ENCODE measurements at places on chromosomes 6 and 20.

DNA sequence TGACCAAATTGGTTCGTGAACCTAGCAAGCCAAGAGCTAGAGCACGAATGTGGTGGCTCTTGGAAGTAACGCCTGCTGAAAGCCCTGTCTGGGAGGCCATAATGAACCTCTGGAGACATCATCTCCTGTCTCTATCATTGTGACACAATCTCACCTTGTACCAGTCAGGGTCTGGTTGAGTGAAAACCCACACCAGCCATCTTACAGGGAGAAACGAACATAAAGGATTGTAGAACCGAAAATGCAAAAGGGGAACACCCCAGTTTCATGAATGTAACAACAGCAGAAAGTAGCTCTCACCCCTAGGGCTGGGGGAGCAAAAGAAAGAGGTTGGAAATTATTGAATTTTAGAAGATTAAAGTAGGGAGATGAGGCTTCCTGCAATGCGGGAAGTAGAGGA lies 50.9 kb upstream of the TAB2 start:
- no peak for DNase-seq

DNA sequence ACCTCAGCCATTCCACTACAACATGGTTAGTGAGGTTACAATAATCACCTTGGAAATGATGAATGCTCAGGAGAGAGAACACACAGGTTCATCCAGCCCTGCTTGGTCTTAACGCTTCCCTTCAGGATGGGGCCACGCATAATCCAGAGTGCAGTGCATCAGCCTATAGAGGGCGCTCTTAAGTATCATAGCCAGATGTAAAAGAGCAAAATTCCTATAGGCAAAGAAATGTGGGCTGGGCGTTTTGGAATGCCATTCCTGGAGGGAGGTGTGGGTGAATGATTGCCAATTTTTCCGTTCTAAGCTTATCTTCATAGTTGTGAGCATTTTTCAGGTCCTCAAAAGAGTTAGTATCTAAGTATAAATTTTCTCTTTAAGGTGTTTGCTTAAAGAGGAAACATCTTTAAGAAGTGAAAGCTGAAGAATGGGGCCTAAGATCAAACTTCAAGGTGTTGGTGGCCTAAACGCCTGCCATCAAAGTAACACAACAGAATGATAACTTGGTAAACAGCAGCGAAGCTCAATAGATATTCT lies 1.8 kb downstream of the RIPOR2 start:
- DNase-seq, result no peak

- DNase-seq, result no peak
Measured at GRCh38 chr20:62924442-62925075, 1.7 kb downstream of the DIDO1 start.

DNA sequence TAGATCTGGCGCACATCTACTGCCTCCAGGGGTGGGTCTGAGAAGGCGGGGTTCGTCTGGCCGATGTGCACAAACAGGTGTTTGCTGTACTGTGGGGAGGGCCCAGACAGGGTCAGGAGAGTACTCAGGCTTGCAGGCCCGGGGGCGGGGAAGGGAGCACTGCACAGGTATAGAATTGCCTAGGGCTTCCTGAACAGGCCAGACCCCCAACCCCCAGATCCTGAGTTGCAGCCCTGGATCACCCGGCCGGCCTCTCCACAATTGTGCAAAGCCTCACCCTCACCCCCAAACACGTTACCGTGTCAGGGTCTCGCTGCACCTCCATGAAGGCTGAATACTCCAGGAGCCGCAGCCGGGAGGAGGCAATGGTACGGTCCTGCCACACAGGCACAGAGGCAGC lies 7.8 kb downstream of the RPL10A start:
- DNase-seq, result no peak

- DNase-seq, result no peak
Measured at GRCh38 chr6:165605901-165606739, 56.9 kb downstream of the PDE10A start.

GRCh38 chr6:169386411-169387057 lies 132.9 kb upstream of the THBS2 start:
- DNase-seq, result no peak

GRCh38 chr6:81148751-81149150 lies 603.7 kb downstream of the TENT5A start:
- no peak for DNase-seq

GRCh38 chr6:4210629-4211419 lies 75.4 kb upstream of the ECI2 start:
- DNase-seq, result peak; percentile 30

DNA sequence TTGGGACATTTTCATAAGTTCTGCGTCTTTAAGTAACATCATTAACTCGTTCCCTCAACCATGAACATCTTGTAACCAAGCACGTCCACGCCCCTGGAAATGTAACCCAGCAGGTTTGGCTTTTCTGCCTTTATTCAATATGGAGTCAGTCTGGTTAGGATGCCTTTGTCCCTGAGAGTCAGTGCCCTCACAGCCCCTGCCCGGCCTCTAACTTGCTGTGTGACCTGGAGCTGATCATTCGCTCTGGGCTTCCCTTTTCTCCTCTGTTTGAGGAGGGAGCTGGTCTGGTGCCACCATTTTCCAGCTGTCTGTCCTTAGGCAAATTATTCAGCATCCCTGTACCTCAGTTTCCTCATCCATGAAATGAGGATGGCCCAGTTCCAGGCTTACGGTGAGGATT lies 26.5 kb upstream of the ANGPT4 start:
- DNase-seq, result no peak

DNA sequence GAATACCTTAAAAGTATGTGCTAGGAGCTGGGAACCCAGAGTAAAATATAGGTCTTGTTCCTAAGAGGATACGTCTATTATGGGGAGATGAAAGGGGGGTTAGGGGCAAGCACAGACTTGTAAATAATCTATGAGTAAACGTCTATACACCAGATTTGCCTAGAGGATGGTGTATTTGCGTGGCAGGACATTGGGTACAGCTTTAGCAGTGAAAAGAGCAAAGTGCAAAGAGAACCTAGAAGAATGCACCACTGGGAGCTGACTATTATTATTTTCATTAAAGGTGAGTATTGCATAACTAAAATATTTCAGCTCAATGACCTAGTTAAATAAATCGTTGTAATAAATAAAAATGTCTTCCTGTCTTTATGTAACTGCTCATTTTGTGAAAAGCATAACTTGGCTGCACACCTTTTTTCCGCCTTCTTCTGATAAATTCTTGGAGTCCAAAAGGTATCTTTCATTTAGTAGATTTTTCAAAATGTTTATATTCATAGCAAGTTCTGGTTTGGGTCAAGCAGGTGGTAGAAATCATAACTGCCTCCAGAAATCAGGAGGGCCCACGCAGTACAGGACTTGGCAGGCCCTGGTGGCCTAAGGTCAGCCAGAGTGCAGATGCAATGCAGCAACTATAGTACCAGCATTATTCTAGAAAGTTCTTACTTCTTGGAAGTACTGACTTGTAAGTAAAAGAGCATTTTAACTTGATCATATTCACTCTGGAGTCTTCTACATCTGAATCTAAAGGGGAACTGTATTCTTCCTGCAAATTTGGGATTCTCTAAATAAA lies 357.2 kb downstream of the PLCB1 start:
- no peak for DNase-seq

GRCh38 chr20:46674253-46675083 lies 14.8 kb downstream of the TP53RK start:
- DNase-seq, result no peak

- no peak for DNase-seq
Measured at GRCh38 chr6:5378331-5378730, 117.0 kb downstream of the FARS2 start.

Data from activated CD4-positive, alpha-beta T cell treated with anti-CD3 and anti-CD28 coated beads for 1 hour (primary cell).